ENCODE measurements at places on chromosomes 4 and X. TPM values are rescaled to one million over a fixed set of nuclear protein-coding genes. Genes with fewer than 3 reads are reported as not detected.
A peak's percentile ranks its signal among the peaks of the same experiment; 100 is the strongest.

GRCh38 chrX:120739300-120739699 is 109.4 kb upstream of the C1GALT1C1 start:
- no peaks in the 10 kb centered on the region for H3K36me3 ChIP-seq
- no peaks in the 10 kb centered on the region for H3K4me1 ChIP-seq
- H3K27me3 ChIP-seq: no peaks in the 10 kb centered on the region
- H3K4me3 ChIP-seq: no peak overlapping the region

The SOD3 gene
- 3.8 TPM for total RNA-seq

DNA sequence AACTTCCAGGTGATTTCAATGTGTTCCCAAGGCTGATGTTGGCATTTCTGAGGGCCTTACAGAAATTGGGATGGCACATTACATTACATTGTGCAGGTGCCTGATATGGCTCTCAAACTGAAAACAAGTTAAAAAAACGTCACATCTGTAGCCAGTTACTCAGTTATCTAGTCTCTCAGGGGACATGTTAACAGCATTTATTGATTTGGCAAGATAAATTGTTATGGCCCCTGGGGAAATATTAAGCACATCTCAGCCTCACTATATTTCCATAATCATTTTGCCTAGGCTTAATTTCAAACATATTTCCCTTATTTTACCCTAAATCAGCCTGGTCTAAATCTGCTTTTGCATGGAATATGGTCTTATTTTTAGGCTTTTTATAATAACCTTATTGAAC is 290.0 kb downstream of the IL15 start:
- no peak overlapping the region for H3K4me3 ChIP-seq
- no peaks in the 10 kb centered on the region for H3K36me3 ChIP-seq
- no peak overlapping the region for H3K27ac ChIP-seq
- no peaks in the 10 kb centered on the region for H3K4me1 ChIP-seq

DNA sequence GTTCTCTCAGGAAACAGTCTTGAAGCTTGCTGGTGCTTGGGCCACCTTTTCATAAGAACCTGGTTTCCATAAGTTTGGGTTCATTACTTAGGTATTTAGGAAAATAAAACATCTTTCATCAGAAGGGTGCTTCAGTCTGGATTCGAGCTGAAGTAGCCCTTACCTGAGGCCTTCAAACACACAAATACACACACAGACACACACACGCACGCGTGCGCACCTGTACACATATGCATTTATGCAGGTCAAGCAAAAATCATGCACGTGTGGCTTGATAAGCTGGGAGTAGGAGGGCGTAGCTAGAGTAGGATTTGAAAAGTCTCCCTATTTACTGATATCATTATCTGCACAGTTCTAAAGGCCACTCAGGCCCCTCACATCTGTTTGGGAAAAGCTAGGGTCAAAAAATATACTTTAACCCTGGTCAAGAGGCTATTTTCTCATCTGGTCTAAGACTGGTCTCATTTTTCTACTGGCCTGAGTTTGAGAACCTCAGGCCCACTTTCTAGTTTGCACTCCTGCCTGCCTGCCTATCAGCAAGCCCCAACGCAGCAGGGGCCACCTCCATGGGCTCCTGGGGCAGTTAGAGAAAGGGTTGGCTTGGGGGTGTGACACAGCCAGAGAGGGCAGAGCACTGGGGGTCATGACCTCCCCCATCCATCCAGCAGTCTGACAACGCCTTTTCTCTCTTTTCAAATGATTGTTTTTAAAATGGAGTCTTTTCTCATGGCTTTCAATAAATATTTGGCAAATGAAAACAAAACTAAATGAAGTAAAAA is 64.3 kb downstream of the RASL11B start:
- no peaks in the 10 kb centered on the region for H3K27me3 ChIP-seq
- no peak overlapping the region for H3K4me3 ChIP-seq
- DNase-seq: no peak
- H3K4me1 ChIP-seq: no peaks in the 10 kb centered on the region

The ARX gene
- 4.6 TPM for total RNA-seq

- DNase-seq: no peak
- no peak overlapping the region for H3K27ac ChIP-seq
- no peaks in the 10 kb centered on the region for H3K36me3 ChIP-seq
- no peaks in the 10 kb centered on the region for H3K27me3 ChIP-seq
Measured at GRCh38 chr4:141290771-141291170, 70.1 kb downstream of the ZNF330 start.

DNA sequence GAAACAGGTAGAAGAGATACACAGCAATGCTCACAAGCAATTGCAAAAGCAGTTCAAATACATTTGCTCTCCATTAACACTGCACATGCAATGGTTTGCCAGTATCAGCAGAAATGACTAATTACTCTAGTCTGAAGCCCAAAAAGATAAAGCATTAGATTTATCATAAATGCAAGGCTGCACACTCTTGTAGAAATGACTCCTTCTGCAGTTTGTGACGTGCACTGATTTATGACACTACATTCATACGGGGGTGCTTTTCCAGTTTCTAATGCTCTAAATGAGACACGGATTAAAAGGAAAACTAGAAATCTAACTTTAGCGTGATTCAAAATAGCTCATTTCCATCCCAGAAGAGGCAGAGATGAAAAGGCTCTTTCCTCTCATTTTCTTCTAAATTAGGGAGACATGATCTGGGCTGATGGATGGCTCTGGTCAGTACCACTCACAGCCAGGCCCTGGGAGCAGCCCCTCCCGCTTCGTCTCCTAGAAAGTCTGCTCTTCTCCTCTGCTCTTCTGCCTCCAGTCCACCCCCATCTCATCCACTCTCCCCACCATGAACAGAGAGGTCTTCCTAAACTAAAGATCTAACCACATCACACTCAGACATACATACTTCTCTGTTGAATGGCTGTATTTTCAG is 33.2 kb downstream of the PPP2R2C start:
- peaks cover 6% of the 10 kb centered on the region for H3K27me3 ChIP-seq
- H3K4me3 ChIP-seq: no peak overlapping the region
- no peaks in the 10 kb centered on the region for H3K36me3 ChIP-seq
- DNase-seq: no peak
- H3K27ac ChIP-seq: no peak overlapping the region

The GBA3 gene
- not detected for total RNA-seq

GRCh38 chrX:73213734-73214425 is 771 bp downstream of the NAP1L2 start:
- H3K4me1 ChIP-seq: no peaks in the 10 kb centered on the region
- peak overlapping the region; percentile 57 for H3K4me3 ChIP-seq
- DNase-seq: no peak
- peaks cover 24% of the 10 kb centered on the region for H3K27me3 ChIP-seq

GRCh38 chrX:30349946-30350345 is 40.8 kb upstream of the NR0B1 start:
- H3K4me3 ChIP-seq: no peak overlapping the region
- H3K27ac ChIP-seq: no peak overlapping the region
- DNase-seq: no peak
- H3K27me3 ChIP-seq: no peaks in the 10 kb centered on the region

- H3K27me3 ChIP-seq: no peaks in the 10 kb centered on the region
- no peaks in the 10 kb centered on the region for H3K36me3 ChIP-seq
- H3K4me1 ChIP-seq: no peaks in the 10 kb centered on the region
- DNase-seq: no peak
Measured at GRCh38 chr4:59553063-59553720, 1646.9 kb upstream of the ADGRL3 start.

The CFAP47 gene
- total RNA-seq: not detected

The NOX1 gene
- total RNA-seq: not detected

DNA sequence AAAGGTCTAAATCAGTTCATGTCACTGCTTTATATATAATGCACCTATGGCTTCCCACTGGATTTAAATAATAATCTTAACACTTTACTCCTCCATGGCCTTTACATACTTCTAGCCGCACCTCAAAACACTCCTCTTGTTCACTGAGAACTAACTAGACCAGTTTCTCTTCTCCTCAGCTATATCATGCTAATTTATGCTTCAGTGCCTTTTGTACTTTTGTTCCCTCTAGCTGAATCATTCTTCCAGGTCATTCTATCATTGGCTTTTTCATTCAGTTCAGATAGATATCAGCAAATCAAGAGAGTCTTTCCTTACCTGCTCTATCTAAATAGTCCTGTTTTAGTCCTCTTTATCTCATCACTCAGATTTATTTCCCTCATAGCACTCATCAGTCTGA is 64.2 kb downstream of the TET2 start:
- no peak overlapping the region for H3K4me3 ChIP-seq
- H3K27me3 ChIP-seq: no peaks in the 10 kb centered on the region
- peaks cover 8% of the 10 kb centered on the region for H3K4me1 ChIP-seq
- no peaks in the 10 kb centered on the region for H3K36me3 ChIP-seq

The MAGED4B gene
- total RNA-seq: 1.2 TPM

- no peaks in the 10 kb centered on the region for H3K36me3 ChIP-seq
- H3K27ac ChIP-seq: no peak overlapping the region
- no peaks in the 10 kb centered on the region for H3K4me1 ChIP-seq
- no peak overlapping the region for H3K4me3 ChIP-seq
- DNase-seq: no peak
Measured at GRCh38 chrX:5857232-5857631, 371.4 kb downstream of the NLGN4X start.

The SYTL5 gene
- total RNA-seq: not detected

DNA sequence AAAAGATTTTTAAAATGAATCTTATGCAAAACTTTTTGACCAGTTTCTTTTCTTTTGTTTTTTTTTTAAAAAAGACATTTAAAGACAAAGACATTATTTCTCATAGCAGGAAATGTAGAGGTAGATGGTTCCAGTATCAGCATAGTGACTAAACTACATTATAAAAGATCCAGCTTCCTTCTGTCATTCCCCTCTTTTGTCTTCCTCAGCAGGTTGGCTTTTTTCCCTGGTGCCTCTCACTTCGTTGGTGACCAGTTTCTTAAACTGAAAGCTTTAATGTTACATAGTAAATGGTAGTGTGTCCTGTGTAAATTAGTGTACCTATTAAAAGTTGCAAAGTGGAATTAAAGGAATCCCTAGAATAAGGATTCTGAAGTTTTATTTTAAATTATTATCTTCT is 36.1 kb downstream of the DCK start:
- no peaks in the 10 kb centered on the region for H3K27me3 ChIP-seq
- H3K36me3 ChIP-seq: no peaks in the 10 kb centered on the region
- no peak for DNase-seq
- H3K27ac ChIP-seq: no peak overlapping the region
- no peak overlapping the region for H3K4me3 ChIP-seq
- H3K4me1 ChIP-seq: peaks cover 7% of the 10 kb centered on the region

The NDP gene
- not detected for total RNA-seq

The DIPK2B gene
- total RNA-seq: 19.4 TPM

DNA sequence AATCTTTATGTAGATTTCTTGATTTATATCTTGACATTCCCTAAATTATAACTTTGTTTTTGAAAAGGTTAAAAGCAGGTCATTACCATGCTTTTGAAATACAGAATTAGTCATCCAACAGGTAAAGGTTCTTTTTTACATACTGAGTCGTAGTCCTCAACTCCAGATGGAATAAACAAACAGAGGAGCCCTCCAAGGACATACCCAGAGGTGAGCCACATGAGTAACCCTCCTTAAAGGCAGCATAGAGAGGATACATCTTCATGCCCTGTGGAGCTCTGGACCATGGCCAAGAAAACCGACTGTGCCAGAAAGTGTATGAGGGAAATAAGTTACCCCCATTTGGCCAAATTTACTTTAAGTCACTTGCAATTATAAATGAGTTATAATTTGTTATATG is 95.3 kb upstream of the MCF2 start:
- DNase-seq: no peak
- no peak overlapping the region for H3K4me3 ChIP-seq
- no peak overlapping the region for H3K27ac ChIP-seq
- no peaks in the 10 kb centered on the region for H3K27me3 ChIP-seq
- no peaks in the 10 kb centered on the region for H3K36me3 ChIP-seq
- no peaks in the 10 kb centered on the region for H3K4me1 ChIP-seq

GRCh38 chr4:6616087-6616995 is 24.1 kb upstream of the MRFAP1 start:
- no peak overlapping the region for H3K27ac ChIP-seq
- peaks cover 21% of the 10 kb centered on the region for H3K36me3 ChIP-seq
- no peaks in the 10 kb centered on the region for H3K4me1 ChIP-seq
- DNase-seq: no peak
- no peaks in the 10 kb centered on the region for H3K27me3 ChIP-seq

- H3K27ac ChIP-seq: no peak overlapping the region
- no peak overlapping the region for H3K4me3 ChIP-seq
- no peaks in the 10 kb centered on the region for H3K27me3 ChIP-seq
- no peaks in the 10 kb centered on the region for H3K36me3 ChIP-seq
Measured at GRCh38 chrX:152197465-152197864, 59.1 kb upstream of the MAGEA10 start.

- H3K4me3 ChIP-seq: no peak overlapping the region
- H3K36me3 ChIP-seq: no peaks in the 10 kb centered on the region
- H3K27me3 ChIP-seq: no peaks in the 10 kb centered on the region
- no peaks in the 10 kb centered on the region for H3K4me1 ChIP-seq
- no peak for DNase-seq
Measured at GRCh38 chrX:119424999-119425398, 25.9 kb downstream of the SLC25A43 start.

- no peak overlapping the region for H3K27ac ChIP-seq
- DNase-seq: no peak
- no peak overlapping the region for H3K4me3 ChIP-seq
Measured at GRCh38 chr4:156223985-156224384, 270.3 kb upstream of the CTSO start.

- peaks cover 80% of the 10 kb centered on the region for H3K4me1 ChIP-seq
- DNase-seq: peak; percentile 63
- H3K4me3 ChIP-seq: no peak overlapping the region
- H3K27ac ChIP-seq: peak overlapping the region; percentile 78
- no peaks in the 10 kb centered on the region for H3K36me3 ChIP-seq
Measured at GRCh38 chr4:94507708-94508107, 56.0 kb downstream of the PDLIM5 start.

DNA sequence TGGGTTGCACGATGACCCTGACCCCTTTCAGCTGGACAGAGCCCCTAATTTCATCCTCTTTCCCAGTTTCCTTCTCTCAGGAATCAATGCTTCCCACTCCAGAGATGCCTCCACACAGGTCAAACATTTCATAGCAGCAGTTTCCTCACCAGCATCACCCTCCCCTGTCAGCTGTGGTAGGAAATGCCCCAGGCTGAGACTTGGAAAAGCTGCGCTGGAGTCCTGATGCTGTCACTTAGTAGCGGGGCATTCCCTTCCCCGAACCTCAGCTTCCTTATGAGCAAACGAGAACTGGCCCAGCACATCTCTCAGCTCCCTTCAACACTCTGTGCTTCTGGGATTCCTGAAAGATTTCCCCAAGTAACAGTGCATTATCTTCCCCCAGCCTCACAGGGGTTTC is 2.7 kb downstream of the GJB1 start:
- H3K36me3 ChIP-seq: no peaks in the 10 kb centered on the region
- no peak for DNase-seq
- H3K27me3 ChIP-seq: no peaks in the 10 kb centered on the region
- H3K4me3 ChIP-seq: no peak overlapping the region
- H3K4me1 ChIP-seq: no peaks in the 10 kb centered on the region

The LNX1 gene
- 3.0 TPM for total RNA-seq

GRCh38 chrX:118468122-118468521 is 27.5 kb upstream of the DOCK11 start:
- H3K4me1 ChIP-seq: no peaks in the 10 kb centered on the region
- no peaks in the 10 kb centered on the region for H3K36me3 ChIP-seq
- H3K27me3 ChIP-seq: no peaks in the 10 kb centered on the region
- no peak overlapping the region for H3K27ac ChIP-seq
- no peak for DNase-seq
- no peak overlapping the region for H3K4me3 ChIP-seq

The IQCM gene
- not detected for total RNA-seq

- no peak for DNase-seq
- H3K4me1 ChIP-seq: peaks cover 10% of the 10 kb centered on the region
- H3K4me3 ChIP-seq: no peak overlapping the region
- H3K27ac ChIP-seq: no peak overlapping the region
Measured at GRCh38 chr4:151950993-151951670, 190.3 kb upstream of the GATB start.

All from psoas muscle (tissue), 8 donors.